Nephron progenitor cell (in vitro differentiated cells): ENCODE measurements at places on chromosomes 1 and 21.

DNA sequence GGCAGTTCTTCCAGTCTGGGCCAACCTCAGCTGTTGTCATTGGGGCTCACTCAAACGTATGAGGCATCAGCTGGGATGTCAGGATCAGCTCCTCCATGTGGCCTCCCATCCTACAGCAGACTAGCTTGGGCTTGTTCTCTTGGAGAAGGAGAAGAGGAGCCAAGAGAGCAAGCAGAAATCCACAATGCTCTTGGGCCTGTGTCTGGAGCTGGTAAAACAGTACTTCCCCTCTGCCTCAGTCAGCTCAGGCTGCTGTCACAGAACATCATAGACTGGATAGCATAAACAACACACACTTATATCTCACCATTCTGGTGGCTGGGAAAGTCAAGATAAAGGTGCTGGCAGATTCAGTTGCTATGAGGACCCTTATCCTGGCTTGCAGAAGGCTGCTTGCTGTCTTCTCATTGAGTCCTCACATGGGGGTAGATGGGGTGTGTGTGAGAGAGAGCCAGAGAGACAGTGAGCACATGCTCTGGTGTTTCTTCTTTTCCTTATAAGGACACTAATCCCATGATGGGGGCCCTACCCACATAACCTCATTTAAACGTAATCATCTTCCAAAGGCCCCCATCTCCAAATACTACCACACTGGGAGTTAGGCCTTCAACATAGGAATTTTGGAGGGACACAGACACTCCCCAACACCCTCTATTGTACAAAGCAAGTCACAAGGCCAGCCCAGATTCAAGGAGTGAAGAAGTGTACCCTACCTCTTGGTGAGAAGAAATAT, 16.3 kb upstream of the DNAJC6 start:
- peaks cover 9% of the 10 kb centered on the region for H3K27me3 ChIP-seq
- H3K36me3 ChIP-seq, result no peaks in the 10 kb centered on the region
- DNase-seq, result no peak
- H3K27ac ChIP-seq, result no peak overlapping the region
- H3K4me3 ChIP-seq, result no peak overlapping the region

- DNase-seq, result peak; percentile 42
- no peak overlapping the region for H3K4me3 ChIP-seq
- peaks cover 4% of the 10 kb centered on the region for H3K27me3 ChIP-seq
- peaks cover 7% of the 10 kb centered on the region for H3K4me1 ChIP-seq
- no peak overlapping the region for H3K27ac ChIP-seq
Observed at GRCh38 chr1:9615316-9616063, 26.8 kb downstream of the TMEM201 start.

DNA sequence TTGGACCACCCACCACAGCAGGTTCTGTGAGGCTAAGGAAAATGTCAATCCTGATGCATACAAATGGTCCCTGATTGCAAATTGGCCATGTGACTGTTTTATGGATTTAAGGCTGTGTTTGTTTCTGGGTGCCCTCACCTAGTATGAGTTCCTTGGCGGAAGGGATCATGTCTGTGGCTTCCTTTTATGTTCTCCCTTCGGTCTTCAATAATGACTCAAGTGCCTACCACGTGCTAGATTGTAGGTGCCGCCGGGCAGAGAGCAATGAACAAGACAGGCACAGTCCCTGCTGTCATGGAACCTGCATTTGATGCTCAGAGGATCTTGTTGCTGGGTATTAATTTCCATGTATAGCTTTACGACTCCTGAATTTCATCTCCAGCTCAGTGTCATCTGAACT, 9.8 kb upstream of the VWA5B1 start:
- no peak overlapping the region for H3K27ac ChIP-seq
- H3K4me3 ChIP-seq, result no peak overlapping the region
- peaks cover 39% of the 10 kb centered on the region for H3K4me1 ChIP-seq
- no peaks in the 10 kb centered on the region for H3K36me3 ChIP-seq

DNA sequence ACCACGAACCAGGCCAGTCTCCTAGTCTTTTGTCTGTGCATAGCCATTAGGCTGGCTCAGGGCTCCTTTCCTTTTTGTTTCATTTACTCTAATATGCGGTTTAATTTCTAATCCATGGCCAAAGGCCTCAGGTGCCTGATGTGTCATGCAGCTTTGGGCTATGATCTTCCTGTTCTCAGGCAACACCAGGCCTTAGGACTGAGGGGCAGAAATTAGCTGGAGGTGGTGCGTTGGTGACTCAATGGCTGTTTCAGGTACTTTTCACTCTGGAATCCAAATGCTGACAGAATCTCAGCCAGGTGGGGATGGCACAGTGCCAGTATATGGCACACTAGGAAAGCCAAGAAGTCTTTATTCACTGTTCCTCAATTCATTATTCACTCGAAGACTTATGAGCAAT, 105.3 kb downstream of the CACNA1E start:
- no peak overlapping the region for H3K27ac ChIP-seq
- no peak for DNase-seq
- no peaks in the 10 kb centered on the region for H3K36me3 ChIP-seq
- no peaks in the 10 kb centered on the region for H3K27me3 ChIP-seq
- H3K4me1 ChIP-seq, result peaks cover 20% of the 10 kb centered on the region

- H3K27ac ChIP-seq, result no peak overlapping the region
- H3K36me3 ChIP-seq, result no peaks in the 10 kb centered on the region
- H3K4me1 ChIP-seq, result no peaks in the 10 kb centered on the region
- H3K27me3 ChIP-seq, result no peaks in the 10 kb centered on the region
Observed at GRCh38 chr21:24781146-24781545, 826.1 kb downstream of the MRPL39 start.

GRCh38 chr1:224789311-224789710, 140.2 kb upstream of the DNAH14 start:
- H3K4me1 ChIP-seq, result no peaks in the 10 kb centered on the region
- no peak for DNase-seq
- H3K36me3 ChIP-seq, result no peaks in the 10 kb centered on the region
- no peak overlapping the region for H3K4me3 ChIP-seq
- H3K27me3 ChIP-seq, result peaks cover 6% of the 10 kb centered on the region

- no peak for DNase-seq
- no peaks in the 10 kb centered on the region for H3K27me3 ChIP-seq
- H3K4me1 ChIP-seq, result peaks cover 64% of the 10 kb centered on the region
- H3K36me3 ChIP-seq, result no peaks in the 10 kb centered on the region
Observed at GRCh38 chr1:21523297-21523813, 14.1 kb downstream of the ALPL start.

GRCh38 chr1:178575611-178576361, 62.9 kb downstream of the TEX35 start:
- H3K27ac ChIP-seq, result peak overlapping the region; percentile 86
- H3K27me3 ChIP-seq, result peaks cover 32% of the 10 kb centered on the region

DNA sequence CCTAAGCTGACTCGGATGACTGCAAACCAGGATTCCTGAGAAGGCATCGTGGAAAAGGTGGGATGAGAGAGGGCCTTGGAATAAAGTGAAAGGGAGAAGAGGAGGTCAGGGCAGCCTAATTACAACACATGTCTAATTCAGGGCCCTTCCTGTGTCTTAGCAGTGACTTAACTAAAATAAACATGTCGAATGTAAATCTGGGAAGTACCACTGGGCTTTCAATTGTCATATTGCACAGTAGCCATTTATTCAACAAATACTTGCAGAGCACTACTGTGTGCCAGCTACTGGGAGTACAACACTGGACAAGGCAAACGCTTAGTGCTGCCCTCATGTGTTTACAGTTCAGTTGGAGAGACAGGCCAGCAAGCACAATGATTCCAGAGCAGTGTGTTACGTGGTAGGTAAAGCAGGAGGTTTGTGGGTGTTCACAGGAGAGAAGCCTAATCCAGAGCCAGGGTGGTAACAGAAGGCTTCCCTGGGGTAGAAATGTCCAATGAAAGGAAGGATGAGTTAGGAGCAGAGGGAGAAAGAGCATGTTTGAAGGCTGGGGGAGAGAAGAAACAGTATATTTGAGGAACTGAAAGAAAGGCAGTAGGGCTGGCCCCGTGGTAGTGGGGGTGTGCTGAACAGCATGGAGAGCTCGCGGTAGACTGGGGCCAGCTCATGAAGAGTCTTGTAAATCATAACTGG, 38.0 kb upstream of the RASAL2 start:
- peaks cover 79% of the 10 kb centered on the region for H3K4me1 ChIP-seq
- DNase-seq, result no peak
- no peaks in the 10 kb centered on the region for H3K27me3 ChIP-seq
- H3K4me3 ChIP-seq, result no peak overlapping the region

- peak overlapping the region; percentile 83 for H3K27ac ChIP-seq
- H3K27me3 ChIP-seq, result peaks cover 6% of the 10 kb centered on the region
- no peaks in the 10 kb centered on the region for H3K36me3 ChIP-seq
- H3K4me3 ChIP-seq, result no peak overlapping the region
- peaks cover 65% of the 10 kb centered on the region for H3K4me1 ChIP-seq
Observed at GRCh38 chr1:206739411-206740076, 31.0 kb upstream of the IL19 start.

DNA sequence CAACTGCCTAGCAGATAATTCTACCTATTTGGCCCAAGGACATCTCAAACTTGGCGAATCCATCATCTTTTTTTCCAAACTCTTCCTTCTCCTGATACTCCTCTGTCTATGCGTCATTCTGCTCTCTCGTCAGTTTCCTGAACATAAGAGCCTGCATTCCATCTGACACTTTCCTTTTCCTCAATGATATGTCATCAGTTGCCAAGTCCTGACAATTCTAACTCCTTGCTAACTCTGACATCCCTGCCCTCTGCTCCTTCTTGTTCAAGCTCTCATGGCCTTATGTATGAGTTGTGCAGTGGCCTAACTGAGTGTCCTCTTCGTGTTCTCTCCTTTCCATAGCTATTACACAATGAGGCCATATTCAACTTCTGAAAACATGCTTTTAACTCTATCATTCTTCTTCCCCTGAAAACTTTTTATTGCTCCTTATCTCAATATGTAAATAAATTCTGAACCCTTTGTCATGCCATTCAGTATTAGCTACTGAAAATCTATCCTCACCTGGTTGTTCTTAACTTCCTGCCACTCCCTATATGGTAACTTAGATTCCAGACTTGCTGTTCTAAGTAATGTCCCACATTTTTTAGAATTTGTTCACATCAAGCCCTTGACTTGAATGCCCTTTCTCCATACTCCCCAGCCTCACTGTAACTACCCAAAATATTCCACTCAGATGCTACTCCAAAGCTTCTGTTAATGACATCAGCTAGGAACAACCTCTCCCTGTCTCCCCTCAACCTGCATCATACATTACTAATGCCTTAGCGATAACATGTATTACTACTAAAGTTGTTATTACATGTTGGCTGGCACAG, 11.5 kb downstream of the PALMD start:
- H3K4me3 ChIP-seq, result no peak overlapping the region
- no peaks in the 10 kb centered on the region for H3K4me1 ChIP-seq
- no peaks in the 10 kb centered on the region for H3K27me3 ChIP-seq
- no peaks in the 10 kb centered on the region for H3K36me3 ChIP-seq
- no peak overlapping the region for H3K27ac ChIP-seq

GRCh38 chr1:94819945-94820746, at the start of gene SLC44A3:
Gene SLC44A3 (plus strand): TSS chr1:94820357. CDS start chr1:94820452, 95 bp downstream.
- peak; percentile 79 for DNase-seq
- H3K36me3 ChIP-seq, result no peaks in the 10 kb centered on the region

GRCh38 chr1:46110521-46110920, 21.9 kb downstream of the PIK3R3 start:
- H3K36me3 ChIP-seq, result peaks cover 51% of the 10 kb centered on the region
- peaks cover 3% of the 10 kb centered on the region for H3K27me3 ChIP-seq
- H3K4me1 ChIP-seq, result peaks cover 6% of the 10 kb centered on the region
- no peak for DNase-seq
- H3K27ac ChIP-seq, result no peak overlapping the region

- H3K36me3 ChIP-seq, result no peaks in the 10 kb centered on the region
- DNase-seq, result no peak
- H3K4me1 ChIP-seq, result peaks cover 83% of the 10 kb centered on the region
- H3K4me3 ChIP-seq, result no peak overlapping the region
- H3K27me3 ChIP-seq, result no peaks in the 10 kb centered on the region
Observed at GRCh38 chr1:209432443-209432825, 151.1 kb upstream of the CAMK1G start.

DNA sequence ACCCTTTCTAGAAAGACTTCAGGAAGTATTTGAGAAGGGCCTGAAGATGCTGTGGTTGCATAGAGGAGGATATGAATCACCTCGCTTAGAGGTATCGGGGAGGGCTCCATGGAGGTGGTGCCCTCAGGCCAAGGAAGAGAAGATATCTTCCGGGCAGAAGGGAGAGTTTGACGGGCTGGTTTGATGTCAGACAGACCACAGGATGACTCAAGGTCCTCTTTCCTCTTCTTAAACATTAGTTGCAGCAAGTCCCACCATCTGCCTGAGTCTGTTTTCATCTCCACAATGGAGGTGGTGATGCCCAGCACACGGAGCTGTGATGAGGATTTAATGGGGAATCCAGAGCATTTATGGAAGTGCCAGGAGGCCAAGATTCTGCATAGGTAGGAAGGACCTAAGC, 25.1 kb upstream of the RUNX3 start:
- H3K27me3 ChIP-seq, result peaks cover 37% of the 10 kb centered on the region
- H3K4me1 ChIP-seq, result peaks cover 5% of the 10 kb centered on the region
- H3K36me3 ChIP-seq, result no peaks in the 10 kb centered on the region
- H3K4me3 ChIP-seq, result no peak overlapping the region
- no peak overlapping the region for H3K27ac ChIP-seq

GRCh38 chr1:167542109-167543032, 11.2 kb downstream of the CREG1 start:
- DNase-seq, result no peak
- peaks cover 13% of the 10 kb centered on the region for H3K36me3 ChIP-seq
- H3K27ac ChIP-seq, result no peak overlapping the region
- no peak overlapping the region for H3K4me3 ChIP-seq
- peaks cover 3% of the 10 kb centered on the region for H3K4me1 ChIP-seq
- no peaks in the 10 kb centered on the region for H3K27me3 ChIP-seq

- H3K4me1 ChIP-seq, result peaks cover 61% of the 10 kb centered on the region
- H3K27ac ChIP-seq, result no peak overlapping the region
Observed at GRCh38 chr1:18628511-18628910, 2.1 kb upstream of the PAX7 start.

DNA sequence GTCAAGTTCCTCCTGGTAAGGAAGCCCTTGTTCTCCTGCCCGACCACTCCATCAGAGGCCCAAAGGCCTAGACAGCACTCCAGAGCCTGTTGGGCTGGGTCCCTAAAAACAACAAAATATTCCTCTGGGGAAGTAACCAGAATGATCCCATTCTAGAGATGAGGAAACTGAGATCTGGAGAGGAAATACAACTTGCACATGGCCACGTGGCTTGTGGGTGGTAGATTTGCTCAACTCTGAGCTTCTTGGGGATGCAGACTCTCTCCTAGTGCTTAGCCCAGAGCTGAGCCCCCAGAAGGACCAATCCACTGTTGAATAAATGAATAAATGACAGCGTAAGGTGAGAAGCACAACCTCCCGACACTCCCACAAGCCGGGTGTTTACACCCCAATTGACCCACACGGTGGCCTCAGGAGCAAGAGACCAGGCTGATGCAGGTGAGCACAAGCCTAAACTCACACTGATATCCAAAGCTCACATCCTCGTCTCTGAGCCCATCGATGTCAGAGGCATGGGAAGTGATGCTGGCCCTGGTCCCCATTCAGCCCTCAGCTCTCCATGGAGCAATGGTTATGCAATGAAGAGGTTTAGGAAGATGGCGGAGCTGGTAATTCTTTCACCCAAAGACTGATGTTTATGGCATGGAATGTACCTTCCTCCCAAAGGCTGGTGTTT, 172.5 kb upstream of the EDN2 start:
- H3K27me3 ChIP-seq, result peaks cover 28% of the 10 kb centered on the region
- no peaks in the 10 kb centered on the region for H3K36me3 ChIP-seq
- peaks cover 27% of the 10 kb centered on the region for H3K4me1 ChIP-seq
- no peak overlapping the region for H3K27ac ChIP-seq
- no peak for DNase-seq
- H3K4me3 ChIP-seq, result no peak overlapping the region

- peaks cover 7% of the 10 kb centered on the region for H3K27me3 ChIP-seq
- no peak overlapping the region for H3K27ac ChIP-seq
- H3K36me3 ChIP-seq, result no peaks in the 10 kb centered on the region
- no peak overlapping the region for H3K4me3 ChIP-seq
- peaks cover 14% of the 10 kb centered on the region for H3K4me1 ChIP-seq
Observed at GRCh38 chr1:153527023-153527682, 8.6 kb downstream of the S100A6 start.
